ENCODE measurements at places on chromosomes 1 and 21.

DNA sequence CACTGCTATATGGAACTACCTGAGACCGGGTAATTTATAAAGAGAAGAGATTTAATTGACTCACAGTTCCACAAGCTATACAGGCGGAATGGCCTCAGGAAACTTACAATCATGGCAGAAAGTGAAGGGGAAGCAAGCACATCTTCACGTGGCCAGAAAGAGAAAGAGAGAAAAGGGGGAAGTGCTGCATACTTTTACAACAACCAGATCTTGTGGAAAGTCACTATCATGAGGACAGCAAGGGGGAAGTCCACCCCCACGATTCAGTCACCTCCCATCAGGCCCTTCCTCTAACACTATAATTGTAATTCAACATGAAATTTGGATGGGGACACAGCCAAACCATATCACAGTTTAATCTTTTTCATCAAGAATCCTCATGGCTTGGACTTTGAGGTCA lies 339.2 kb upstream of the AJAP1 start:
- DNase-seq, result no peak

- DNase-seq, result peak; percentile 13
Measured at GRCh38 chr1:215637041-215637573, 70.0 kb downstream of the KCTD3 start.

- no peak for DNase-seq
Measured at GRCh38 chr1:228884615-228885566, 149.6 kb downstream of the RHOU start.

- DNase-seq, result no peak
Measured at GRCh38 chr21:38277501-38278131, 20.8 kb downstream of the KCNJ15 start.

- no peak for DNase-seq
Measured at GRCh38 chr1:184300446-184300845, 86.4 kb upstream of the C1orf21 start.

GRCh38 chr1:230256896-230257295 lies 169.2 kb downstream of the PGBD5 start:
- no peak for DNase-seq

GRCh38 chr1:57620605-57621004 lies 196.7 kb upstream of the DAB1 start:
- no peak for DNase-seq

DNA sequence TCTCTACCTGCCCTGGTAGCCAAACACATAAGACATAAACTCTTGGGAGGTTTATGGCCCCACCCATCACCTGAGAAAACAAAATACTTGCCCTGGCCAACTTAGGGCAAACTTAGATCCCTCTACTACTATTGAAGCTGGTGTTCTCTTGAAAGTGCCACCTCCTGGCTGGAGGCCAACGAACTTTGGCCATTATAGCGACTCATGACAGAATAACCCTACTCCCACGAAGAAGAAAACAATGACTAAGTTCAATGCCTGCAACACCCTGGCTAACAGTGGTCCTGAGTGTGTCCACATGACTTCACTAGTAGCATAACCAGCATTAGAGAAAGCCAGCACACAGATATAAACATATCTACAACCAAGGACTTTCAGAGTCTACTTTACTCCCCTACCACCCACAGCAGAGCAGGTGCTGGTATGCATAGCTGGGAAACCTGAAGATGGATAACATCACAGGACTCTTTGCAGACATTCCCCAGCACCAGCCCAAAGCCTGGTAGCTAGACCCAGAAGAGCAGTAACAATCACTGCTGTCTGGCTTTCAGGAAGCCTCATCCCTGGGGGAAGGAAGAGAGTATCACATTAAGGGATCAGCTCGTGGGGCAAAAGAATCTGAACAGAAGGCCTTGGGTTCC lies 81.0 kb downstream of the SLC30A10 start:
- DNase-seq, result no peak

DNA sequence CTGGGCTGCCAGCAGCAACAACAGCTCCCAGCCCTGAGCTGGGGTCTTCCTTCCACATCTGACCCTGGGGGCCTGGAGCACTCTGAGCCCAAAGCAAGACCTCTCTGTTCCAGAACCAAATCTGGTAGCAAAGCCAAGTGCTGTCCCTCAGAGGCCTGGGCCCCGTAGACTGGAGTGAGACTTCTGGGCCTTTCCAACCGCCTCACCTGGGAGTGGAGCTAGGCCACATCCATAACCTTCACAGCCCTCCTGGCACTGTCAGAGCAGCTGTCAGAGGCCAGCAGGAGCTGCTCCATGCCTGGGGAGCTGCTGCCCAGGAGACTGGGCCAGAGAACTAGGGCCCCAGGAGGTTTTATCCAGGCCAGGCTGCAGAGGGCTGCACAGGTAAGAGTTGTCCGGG lies 15.4 kb upstream of the SLC5A9 start:
- DNase-seq, result no peak

GRCh38 chr1:107795994-107796393 lies 169.0 kb downstream of the VAV3 start:
- DNase-seq, result no peak

DNA sequence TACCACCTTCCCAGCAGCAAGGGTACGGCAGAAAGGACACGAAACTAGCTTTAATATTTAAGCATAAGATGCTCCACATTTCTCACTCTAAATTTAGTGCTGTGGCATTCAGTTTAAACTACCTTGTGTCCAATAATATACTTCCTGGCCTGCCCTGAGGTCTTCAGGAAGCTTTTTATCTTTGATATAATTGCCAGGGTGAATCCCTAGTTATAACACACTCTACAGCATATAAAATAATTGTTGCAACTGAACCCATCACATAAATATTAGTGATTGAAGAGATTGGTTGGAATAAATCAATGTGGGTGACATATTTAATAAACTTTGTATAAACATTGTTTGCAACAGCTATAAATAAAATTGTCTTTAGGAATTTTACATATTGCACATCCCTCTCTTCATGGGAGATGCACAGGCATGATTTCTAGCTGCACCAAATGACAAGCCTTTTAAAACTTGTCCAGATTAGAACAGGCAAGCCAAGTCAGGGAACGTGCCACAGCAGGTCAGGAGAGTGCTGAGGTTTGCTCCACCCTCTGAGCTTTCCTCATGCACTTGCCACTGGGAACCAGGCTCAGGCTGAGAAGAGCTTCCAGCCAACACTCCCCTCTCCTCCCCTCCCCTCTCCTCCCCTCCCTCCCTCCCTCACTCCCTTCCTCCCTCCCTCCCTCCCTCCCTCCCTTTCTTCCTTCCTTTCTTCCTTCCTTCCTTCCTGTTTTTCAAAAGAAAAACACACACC lies 623.2 kb upstream of the PKN2 start:
- DNase-seq, result no peak

DNA sequence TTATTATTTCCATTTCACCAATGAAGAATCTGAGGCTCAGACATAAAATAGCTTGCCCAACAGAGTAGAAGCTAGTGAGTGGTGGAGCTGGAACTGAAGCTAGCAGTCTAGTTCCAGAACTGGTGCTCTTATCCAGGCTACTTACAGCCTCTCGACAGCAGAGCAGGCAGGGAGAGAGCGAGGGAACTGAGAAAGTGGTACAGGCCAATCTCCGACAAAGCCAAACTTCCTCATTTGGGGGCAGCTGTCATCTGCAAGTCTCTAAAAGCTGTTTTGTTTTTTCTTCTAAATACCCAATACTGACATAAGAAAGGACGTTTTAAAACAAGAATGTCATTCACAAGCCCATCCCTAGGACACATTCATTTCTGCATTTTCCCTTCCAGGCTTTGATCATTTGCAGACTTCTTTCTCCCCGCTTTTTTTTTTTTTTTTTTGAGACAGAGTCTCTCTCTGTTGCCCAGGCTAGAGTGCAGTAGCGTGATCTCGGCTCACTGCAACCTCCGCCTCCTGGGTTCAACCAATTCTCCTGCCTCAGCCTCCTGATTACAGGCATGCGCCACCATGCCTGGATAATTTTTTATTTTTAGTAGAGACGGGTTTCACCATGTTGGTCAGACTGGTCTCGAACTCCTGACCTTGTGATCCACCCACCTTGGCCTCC lies 20.0 kb downstream of the YIPF1 start:
- DNase-seq, result no peak

DNA sequence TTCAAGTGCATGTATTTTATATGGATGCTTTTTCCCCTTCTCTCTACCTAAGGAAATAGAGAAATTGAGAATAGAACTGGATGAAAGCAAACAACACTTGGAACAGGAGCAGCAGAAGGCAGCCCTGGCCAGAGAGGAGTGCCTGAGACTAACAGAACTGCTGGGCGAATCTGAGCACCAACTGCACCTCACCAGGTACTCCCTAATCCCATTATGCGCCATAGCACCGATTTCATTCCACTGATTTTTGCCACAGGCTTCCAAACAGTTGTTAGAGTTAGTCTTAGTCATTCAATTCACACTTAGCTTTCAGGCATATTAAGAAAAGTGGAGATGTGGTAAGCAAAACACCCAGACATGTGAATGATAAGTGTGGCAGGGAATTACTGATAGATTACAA lies 122.8 kb downstream of the SDCCAG8 start:
- no peak for DNase-seq

DNA sequence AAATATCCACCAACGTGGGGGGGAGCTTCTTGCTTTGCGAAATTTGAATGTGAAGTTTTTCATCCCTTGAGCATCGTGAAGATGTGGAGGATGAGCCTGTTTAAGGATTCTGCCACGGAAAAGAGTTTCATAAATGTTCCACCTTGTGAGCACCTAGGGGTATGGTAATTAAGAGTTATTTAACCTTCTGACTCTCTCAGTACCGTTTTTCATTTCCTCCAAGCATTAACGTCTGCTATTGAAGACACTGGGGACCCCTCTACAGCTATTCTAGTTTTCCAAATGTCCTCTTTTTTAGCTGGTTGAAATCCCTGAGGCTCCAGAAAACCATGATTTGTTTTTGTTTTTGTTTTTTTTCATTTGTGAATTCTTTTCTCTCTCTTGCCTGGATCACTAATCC lies 79.1 kb upstream of the GALNT2 start:
- peak; percentile 61 for DNase-seq

- peak; percentile 76 for DNase-seq
Measured at GRCh38 chr1:210236840-210237409, 4.3 kb downstream of the SERTAD4 start.

- no peak for DNase-seq
Measured at GRCh38 chr1:15934211-15935055, 41.5 kb downstream of the ZBTB17 start.

- no peak for DNase-seq
Measured at GRCh38 chr1:162297208-162297607, 79.4 kb downstream of the SPATA46 start.

GRCh38 chr1:20921285-20921684 lies 134.2 kb upstream of the HP1BP3 start:
- DNase-seq, result no peak

DNA sequence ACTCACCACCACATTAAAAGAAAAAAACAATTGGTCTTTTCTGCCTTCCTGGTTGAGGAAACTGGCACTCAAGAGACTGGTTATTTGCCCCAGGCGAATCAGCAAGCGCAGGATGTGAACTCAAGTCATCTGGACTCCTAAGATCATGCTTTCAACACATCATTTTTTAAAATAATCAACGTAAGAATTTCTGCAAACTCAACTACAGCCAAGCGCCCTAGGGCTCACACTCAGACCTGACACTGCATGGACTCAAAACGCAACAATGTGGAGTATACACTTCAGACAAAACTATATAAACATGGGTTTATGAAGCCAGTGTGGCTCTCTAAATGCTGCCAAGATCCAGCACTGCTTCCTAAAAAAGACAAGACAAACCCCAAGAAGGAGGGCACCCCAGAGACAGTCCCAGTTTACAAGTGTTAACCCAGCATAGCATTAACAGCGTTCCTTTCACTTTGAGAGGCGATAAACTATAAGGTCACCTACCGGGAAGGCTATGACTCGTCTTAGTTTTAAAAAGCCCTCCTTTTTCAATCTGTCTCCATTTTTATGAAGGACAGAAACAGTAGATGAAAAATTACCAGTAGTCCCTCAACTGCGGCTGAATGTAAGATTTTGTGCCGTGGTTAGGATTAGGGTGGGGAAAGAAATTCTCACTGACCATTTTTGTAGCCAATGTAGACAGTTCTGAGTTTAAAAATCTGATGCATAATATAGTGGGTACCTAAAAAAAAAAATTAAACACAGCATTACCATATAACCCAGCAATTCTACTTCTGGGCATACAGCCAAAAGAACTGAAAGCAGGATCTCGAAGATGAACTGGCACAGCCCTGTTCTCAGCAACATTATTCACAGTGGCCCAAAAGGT lies 54.8 kb downstream of the SIPA1L2 start:
- peak; percentile 49 for DNase-seq

GRCh38 chr1:162463021-162463420 lies 34.6 kb upstream of the UHMK1 start:
- no peak for DNase-seq

- DNase-seq, result no peak
Measured at GRCh38 chr21:42405064-42406013, 1.6 kb downstream of the UBASH3A start.

- DNase-seq, result peak; percentile 2
Measured at GRCh38 chr21:35145626-35146233, 96.6 kb upstream of the RUNX1 start.

DNA sequence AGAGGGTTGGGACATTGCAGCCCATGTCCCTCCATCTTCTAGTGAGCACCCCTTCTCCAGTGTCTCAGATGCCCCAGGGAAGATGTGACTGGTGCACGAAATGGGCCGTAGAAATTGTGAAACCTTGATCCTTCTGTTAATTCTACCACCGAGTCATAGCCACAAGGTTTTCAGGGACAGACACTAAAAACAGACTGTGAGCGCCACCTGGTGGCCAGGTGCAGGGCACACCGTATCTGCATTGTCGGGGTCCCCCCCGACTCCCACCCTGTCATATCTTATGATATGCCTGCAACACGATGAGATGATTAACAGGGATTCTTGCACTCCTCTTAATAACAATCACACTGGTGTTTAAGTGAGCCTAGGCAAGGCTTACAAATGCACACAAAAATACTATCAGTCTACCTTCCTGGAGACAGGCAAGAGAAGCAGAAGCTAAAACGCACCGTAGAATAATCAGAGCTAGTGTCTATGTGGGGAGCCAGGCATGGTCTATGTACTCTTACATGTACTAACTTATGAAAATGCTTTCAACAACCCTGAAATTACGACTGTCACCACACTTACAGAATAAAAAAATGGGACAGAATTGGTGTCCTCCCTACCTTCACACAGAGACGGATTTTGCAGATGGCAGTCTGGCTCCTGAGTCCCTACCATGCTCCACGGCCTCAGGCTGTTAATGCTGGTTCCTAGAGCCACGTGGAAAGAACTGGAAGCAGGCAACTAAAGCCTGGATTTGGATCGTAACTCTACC lies 57.9 kb downstream of the FHAD1 start:
- no peak for DNase-seq

DNA sequence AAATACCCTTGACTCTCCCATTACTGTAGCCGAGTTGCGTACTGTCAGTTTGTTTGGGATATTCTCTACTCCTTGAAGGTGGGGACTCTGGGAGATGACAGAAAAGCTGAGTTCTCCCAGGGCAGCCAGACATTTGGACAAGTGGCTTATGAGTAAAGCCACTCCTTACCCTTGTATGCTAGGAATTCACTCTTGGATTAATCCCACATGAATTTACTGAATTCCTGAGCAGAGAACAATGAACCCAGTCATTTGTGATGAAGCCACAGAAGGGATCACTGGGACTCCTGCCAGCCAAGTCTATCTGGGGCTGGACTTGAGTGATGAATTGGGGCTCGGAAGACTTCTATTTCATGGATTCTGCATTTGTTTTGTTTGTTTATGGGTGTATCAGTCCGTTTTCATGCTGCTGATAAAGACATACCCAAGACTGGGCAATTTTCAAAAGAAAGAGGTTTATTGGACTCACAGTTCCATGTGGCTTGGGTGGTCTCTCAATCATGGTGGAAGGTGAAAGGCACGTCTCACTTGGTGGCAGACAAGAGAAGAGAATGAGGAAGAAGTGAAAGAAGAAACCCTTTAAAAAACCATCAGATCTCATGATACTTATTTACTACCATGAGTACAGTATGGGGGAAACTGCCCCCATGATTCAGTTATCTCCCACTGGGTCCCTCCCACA lies 25.1 kb downstream of the C1orf116 start:
- no peak for DNase-seq

Measured in spinal cord (tissue), 10 donors.